IMR-90 (cell line): ENCODE measurements at places on chromosomes 5 and 9. TPM values are rescaled to one million over a fixed set of nuclear protein-coding genes. Genes with fewer than 3 reads are reported as not detected.

The TAF11L10 gene
- total RNA-seq = not detected in 2 replicates

The FOXD4L3 gene
- under 0.01 TPM in 1 of 2 replicates, not detected in the other for total RNA-seq

The GABRP gene
- total RNA-seq = not detected in 2 replicates

The ANKRD18A gene
- not detected in 2 replicates for total RNA-seq

The LHX2 gene
- not detected in 2 replicates for total RNA-seq
